Stimulated activated naive CD4-positive, alpha-beta T cell (primary cell): ENCODE measurements at places on chromosomes 16 and 17.

- DNase-seq, result no peak
These were observed 10.1 kb upstream of the TANGO6 start for GRCh38 chr16:68833251-68833650.

DNA sequence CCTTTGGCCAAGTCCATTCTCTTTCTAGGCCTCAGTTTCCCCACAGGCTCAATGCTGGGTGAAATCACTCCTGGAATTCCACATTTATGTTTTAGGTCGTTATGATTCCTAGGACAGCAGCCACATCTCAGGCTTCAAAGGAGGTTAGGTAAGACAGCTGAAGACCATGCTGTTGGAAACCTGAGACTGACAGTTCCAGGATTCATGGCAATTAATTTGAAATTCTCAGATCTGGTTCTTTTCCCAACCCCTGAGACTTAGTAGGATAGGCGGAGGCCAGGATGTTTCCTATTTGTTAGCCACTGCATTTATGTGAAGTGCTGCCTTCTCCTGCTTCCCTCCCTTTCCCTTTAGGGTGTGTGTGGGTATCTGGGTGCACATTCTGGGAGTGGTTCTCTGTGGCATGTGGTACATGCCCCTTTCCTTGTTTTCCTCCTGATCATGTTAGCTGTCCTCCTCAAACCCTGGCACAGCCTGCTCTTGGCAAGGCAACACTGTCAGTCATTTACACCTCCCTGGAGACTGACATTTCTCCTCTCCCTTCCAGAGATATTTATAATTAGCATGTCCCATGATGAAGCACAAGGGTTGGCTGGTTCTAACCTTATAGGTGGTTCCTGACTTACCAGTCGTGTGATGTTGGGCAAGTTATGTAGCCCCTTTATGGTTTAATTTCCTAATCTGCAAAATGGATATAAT lies 91.4 kb upstream of the SALL1 start:
- no peak for DNase-seq

DNA sequence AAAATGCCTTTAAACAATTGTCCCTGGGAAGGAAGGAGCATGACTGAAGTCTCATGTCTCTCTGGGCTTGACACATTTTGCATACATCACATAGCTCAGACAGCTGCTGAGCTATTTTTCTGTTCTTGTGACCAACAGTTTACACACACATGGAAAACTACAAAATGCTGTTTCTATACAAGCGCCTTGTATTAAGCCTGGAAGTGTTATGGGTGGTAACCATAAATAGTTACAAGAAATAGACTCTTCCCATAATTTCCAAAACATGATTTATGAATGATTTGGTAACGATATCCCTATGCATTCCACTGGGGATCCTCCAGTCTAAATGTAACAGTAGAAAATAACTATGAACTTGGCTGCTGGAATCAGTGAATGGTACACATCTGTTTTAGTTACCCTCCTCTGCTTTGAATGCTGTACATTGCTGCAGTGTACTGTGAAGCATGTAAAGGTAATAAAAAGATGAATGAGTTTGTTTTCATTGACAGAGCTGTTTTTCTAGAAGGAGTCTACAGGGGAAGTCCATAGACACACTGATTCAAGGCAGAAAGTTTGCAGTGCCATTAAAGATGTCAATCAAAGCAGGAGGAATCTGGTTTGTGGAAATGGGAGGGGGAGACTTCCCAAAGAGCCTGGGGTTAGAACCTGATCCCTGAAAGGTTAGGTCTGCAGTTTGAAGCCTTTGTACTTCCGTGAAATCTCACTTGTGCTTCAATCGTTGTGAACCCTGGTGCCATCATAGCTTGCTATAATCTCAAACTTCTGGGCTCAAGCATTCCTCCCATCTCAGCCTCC lies 5.0 kb downstream of the ACSF2 start:
- no peak for DNase-seq

GRCh38 chr16:87618216-87618615 lies 15.9 kb downstream of the JPH3 start:
- no peak for DNase-seq

DNA sequence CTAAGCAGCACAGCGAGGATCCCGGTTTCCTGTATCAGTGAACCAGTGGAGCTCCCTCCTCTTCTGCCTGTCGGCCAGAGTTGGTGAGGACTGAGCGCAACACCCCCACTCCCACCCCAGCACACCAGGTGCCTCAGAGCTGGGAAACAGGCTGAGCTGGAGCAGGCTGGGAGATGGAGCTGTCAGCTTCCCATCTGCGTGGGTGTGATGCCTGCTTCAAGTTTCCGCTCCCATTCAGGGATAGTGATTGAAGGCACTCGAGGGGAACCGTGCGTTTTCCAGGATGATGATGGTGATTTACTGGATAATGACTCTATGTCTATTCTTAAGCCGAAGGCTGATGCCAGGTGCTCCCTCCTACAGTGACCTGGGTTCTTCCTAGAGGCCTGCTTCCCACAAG lies 144.5 kb downstream of the TMEM132E start:
- DNase-seq, result no peak

DNA sequence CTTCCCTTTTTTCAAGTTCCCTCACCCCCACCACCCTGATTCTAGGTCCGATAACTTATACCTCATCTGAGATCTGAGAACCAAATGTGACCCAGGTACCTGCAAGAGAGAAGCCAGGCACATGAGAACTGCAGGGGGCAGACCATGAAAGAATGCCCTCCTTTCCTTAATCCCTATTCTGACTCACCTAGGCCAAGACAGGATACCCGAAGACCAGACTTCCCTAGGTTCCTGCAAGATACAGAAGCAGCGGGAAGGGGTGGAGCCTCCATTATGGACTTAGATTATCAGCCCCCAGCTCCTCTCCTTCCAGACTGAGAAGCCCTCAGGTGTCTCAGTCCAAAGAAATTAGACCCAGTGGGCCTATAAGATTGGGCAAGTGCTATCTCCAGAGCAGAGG lies 2.1 kb downstream of the KCNAB3 start:
- no peak for DNase-seq

GRCh38 chr17:29112771-29113295 lies 67.4 kb downstream of the MYO18A start:
- DNase-seq, result no peak
